ENCODE measurements at places on chromosomes 12 and 14. TPM values are rescaled to one million over a fixed set of nuclear protein-coding genes. Genes with fewer than 3 reads are reported as not detected.

GRCh38 chr12:68374307-68374982 is 42.3 kb upstream of the MDM1 start:
- DNase-seq = no peak

- DNase-seq = no peak
These were observed 27.1 kb downstream of the LTBP2 start for GRCh38 chr14:74584951-74585350.

DNA sequence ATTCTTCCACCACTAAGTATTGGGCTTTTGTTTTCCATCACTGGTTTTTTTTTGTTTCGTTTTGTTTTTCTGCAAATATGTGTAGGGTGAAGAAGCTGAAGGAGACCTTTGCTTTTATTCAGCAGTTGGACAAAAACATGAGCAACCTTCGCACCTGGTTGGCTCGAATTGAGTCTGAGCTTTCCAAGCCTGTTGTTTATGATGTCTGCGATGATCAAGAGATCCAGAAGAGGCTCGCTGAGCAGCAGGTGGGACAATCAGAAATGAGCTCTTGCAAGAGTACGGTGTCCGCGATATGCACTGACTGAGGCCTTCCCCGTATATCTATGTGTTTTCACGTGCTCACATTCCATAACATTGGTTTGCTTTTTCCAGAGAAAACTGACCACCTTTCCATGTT is 91.5 kb downstream of the ESR2 start:
- no peak for DNase-seq

DNA sequence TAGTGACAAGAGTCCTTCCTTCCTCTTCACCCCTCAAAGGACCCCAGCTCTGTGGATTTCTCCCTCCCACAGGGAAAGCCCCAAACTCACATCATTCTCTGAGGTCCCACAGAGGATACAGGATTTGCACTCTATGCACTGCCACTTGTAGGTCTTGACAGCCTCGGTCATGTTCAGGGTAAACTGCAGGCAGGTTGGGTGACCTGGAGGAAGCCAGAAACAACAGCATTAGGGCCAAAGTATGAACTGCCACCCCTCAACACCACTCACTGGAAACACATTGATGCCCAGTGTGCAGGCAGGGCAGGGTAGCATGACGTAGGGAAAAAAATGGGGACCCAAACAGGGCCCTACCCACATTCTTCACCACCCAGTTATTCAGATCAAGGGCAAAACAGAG is 264.4 kb downstream of the DPF3 start:
- DNase-seq = no peak

The TDRD9 gene
- total RNA-seq = not detected

GRCh38 chr12:108969622-108970021 is 51.2 kb downstream of the SVOP start:
- no peak for DNase-seq

GRCh38 chr14:33846100-33846824 is 104.6 kb downstream of the EGLN3 start:
- DNase-seq = no peak

DNA sequence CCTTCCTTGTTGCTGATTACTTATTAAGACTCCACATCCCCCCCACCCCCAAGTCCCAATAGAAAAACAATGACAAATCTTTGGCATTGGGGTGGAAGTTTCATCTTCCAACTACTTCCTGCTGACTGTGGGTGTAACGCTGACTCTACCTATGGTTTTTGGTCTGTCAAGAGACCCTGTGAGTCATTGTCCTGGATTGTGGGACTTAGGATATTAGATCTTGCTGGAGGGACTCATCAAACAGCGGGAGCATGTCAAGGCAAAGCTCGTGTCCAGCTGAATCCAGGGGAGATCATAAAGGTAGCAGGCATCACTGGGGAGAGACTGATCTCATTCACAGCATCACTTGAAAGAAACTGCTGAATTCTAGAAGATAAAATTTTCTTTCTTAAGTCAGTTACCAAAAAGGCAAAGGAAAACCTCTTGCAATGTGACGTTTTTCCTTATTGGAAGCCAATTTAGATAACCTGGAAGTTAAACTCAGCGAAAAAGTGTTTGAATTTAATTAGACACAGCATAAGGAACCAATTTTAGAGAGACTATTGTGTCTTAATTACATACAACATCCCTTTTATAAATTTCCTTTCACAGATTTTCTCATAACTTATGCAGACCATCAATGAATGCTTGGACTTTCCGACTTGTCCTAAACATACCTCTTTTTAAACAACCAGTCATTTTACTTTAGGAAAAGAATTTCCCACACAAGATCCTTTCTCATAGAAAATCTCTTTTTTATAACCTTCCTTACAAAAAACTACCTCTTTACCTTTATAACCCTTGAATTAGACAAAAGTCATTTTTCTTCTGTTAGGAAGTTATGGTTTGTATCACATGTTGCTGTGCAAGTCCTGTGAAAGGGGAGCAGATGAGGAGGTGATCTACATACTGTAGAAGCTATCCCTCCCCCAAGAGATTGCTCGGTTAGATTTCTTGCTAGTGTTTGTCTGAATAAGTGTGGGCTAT is 94.6 kb upstream of the SCAF11 start:
- no peak for DNase-seq

The MYL2 gene
- not detected for total RNA-seq

The KRR1 gene
- total RNA-seq = 110 TPM

The PRR4 gene
- 3.1 TPM for total RNA-seq

DNA sequence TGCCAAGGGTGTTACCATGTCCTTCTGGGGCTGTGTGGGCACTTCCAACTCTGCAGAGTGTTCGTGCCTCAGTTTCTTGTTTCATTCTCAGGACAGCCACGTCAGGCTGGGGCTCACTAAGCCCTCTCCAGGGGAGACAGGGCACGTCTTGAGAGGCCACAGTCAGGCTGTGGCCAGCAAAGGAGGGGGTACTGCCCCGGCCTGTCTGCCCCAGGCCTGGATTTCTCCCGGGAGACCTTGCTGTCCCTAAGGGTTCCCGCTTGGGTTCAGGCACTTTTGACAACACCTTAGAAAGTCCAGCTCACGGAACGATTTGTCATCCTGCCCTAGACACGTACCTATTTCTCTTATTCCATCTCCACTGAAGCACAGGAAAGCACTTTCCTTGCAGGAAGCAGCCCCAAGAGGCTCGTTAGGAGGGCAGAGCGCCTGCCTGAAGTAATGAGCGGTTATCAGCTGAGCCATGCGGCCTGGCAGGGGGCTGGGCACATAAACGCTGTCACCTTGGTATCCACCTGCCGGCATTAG is 290.4 kb upstream of the RTL1 start:
- no peak for DNase-seq

- DNase-seq = no peak
These were observed 87.4 kb downstream of the TSPAN9 start for GRCh38 chr12:3164454-3165077.

GRCh38 chr12:84840356-84840755 is 72.2 kb downstream of the SLC6A15 start:
- DNase-seq = no peak

DNA sequence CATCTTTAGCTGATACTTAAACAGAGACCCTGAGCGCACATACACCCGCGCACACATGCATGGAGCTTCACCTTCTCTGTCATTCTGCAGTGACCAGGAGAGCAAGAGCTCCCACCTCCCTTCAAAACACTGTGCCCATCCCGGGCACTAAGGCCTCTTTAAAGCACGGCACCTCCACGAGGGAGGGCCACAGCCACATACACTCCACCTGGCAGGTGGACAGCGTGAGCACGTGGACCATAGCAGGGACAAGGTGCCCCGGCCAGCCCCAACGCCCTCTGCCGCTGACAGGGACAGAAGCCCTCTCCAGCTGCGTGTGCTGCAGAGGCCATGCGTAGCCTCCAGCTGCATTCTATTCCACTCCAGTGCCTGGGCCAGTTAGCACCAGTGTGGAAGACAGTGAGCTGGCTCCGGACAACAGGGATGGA is 5.4 kb downstream of the GAPDH start:
- DNase-seq = no peak

GRCh38 chr12:42728770-42729534 is 139.4 kb upstream of the PRICKLE1 start:
- no peak for DNase-seq

GRCh38 chr12:52057638-52058576 is 6.7 kb downstream of the NR4A1 start:
- no peak for DNase-seq

GRCh38 chr12:12721814-12722434 is 4.8 kb downstream of the CDKN1B start:
- DNase-seq = no peak

The GPR68 gene
- total RNA-seq = not detected

GRCh38 chr14:60723907-60724618 is at the start of gene SIX4:
SIX4 (minus strand) TSS chr14:60724351; CDS start chr14:60724074, 277 bp downstream.
- peak; percentile 75 for DNase-seq

The SYT1 gene
- total RNA-seq = 2.1 TPM

DNA sequence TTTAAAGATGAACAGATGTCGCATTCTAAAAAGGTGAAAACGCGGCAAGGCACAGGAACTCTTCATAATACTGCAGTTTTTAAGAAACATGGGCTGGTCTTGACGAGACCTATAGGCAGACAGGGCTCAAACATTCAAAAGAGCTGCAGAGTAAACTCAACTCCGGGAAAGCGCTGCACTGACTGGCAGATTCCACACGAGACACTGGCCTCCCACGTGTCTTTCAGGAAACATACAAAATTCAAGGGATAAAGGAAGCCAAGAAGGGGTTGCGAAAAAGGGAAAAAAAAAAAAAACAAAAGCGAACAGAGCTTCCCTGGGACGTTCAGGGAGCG is 614 bp upstream of the ARF6 start:
- no peak for DNase-seq

DNA sequence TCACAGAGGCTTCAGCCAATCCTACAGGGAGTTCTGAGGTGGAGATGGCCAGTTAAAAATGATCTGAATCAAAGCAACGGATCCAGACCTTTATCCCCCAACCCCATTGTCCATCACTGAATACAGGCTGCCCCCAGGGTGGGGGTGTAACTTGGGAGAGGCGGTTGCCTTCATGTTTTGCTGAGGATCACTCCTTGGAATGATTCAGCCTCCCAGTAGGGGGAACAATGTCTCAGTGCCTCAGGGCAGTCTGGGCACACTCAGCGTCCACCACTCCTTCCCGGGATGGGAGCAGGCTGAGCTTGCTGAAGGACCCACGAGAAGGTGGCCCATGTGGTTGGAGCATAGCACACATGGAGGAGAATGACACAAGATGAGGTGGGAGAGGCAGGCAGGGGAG is 60.2 kb downstream of the RFX4 start:
- peak; percentile 24 for DNase-seq

DNA sequence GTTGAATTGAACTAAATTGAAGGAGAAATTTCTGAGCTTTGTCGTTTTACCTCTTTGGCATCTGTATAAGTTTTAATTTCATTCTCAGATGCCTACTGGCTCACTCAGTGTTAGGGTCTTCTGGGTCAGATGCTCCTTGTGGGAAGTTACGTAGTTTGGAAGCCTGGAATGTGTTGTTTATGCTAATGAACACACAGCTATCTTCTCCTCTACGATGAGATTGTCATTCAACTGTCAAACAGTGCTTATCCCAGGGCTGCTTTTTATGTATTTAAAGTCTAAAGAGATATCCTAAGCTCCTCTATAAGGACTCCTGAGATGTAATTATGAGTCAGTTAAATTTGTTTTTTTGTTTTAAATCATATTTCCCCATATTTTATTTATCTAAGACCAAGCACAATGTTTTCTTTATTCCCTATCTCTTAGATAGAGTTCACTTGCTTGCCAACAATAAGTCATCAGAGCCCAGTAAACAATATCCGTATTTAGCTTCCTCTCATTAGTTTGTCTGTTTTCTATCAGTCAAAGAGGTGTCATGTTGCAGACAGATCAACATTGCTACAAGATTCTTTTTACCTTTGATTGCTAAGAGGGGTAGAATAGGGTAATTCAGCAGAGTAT is 368.0 kb upstream of the PDE3A start:
- no peak for DNase-seq

The CACNA1C gene
- not detected for total RNA-seq

The OAS2 gene
- total RNA-seq = 211 TPM

GRCh38 chr14:81127785-81128184 is 93.0 kb downstream of the GTF2A1 start:
- DNase-seq = no peak

GRCh38 chr12:10021342-10021741 is 9.1 kb upstream of the CLEC9A start:
- DNase-seq = no peak

DNA sequence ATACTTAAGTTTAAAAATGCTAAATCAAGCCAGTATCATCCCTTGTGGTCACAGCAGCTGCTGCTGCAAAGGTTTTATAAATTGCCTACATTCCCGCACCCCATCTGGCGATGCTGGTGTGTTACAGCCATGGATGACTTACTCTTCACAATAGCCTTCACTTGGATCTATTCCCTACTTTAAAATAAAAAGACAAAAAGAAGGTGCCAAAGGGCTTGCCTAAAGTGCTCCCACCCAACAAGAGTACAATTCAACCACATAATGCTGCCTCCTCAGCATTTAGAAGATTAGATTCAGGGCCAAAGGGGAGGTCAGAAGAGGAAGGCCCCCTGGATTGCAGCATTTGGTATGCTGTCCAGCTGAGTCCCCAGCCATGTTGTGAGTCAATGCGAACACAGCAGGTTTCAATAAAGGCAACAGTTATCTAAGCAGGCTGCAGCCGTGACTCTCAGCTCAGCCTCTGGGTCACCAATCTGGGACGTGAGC is 176.1 kb downstream of the DAD1 start:
- DNase-seq = no peak

DNA sequence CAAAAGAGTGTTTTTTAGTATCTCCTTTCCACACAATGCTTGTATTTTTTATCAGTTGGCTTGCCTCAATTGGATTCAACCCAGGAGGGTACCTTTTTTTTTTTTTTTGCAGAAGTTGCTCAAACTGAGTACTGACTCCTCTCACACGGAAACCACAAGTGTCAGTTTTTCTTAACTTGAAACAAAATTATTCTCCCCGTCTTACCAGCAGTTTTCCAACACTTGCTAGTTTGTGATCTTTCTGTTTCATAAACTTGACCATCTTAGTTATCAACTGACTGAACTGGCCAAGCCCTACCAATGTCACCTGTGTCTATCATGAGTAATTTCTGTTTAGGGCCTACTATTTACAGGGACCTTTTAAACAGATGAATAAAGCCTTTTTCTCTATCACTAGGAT is 34.1 kb upstream of the ITPR2 start:
- DNase-seq = no peak

The LGR5 gene
- 0.10 TPM for total RNA-seq

The SPX gene
- not detected for total RNA-seq

- DNase-seq = peak; percentile 45
These were observed 32.8 kb downstream of the KIF26A start for GRCh38 chr14:104171029-104171697.

DNA sequence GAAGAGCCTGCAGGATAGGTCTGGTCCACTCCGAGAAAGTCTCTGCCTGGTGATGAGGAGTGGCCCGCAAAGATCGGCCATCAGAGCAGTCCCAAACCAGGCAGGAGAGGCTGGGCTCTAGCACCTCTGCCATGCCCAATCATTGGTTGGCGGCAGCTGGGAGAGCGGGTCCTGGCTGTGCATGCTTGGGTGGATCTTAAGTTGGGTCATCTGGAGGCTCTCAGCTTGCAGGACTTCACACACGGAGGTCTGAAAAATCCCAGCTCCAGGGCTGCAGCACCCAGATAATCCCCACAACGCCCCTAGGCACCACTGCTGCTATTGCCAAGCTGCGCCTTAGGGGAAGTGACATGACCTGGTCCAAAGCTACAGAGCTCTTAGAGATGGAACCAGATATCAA is 766.7 kb upstream of the TBX3 start:
- no peak for DNase-seq

The ZNF891 gene
- total RNA-seq = 4.8 TPM
